ENCODE measurements at places on chromosomes 1 and 21.

GRCh38 chr1:50335036-50335435 lies 88.2 kb downstream of the DMRTA2 start:
- DNase-seq: no peak

GRCh38 chr1:232274236-232274855 lies 355.6 kb downstream of the SIPA1L2 start:
- no peak for DNase-seq

DNA sequence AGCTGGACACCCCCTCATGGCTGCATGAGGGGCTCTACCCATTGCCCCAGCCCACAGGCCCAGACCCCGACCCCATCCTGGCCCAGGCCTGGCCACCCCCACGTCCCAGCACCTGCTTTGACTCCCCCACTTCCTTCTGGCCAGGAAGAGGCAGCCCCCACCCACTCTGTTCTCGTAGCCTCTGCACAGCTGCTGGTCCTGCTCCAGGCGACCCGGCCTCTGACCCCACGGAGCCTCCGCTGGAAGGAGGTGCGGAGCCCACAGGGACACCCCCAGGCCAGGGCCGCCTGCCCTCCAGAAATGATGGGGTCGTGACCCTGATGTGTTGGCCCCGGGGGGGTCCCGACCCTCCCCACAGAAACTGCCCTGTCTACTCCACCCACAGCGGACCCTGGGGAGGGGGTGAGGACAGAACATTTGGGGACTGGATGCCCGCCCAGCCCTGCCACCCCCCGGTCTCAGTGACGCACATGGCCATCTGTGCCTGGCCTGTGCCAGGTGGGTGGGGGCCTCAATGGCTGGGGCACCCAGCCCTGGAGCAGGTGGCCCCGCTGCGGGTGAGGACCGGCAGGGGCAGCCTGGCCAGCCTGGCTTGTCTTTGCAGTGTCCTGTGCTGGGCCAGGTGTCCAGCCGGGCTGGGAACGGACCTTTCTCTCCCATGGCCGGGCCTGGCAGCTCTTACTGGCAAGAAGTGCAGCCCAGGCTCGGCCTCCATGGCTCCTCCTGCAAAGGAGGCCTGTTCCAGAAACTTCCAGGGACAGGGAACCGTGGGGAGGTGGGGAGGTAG lies 78.6 kb downstream of the MORN1 start:
- DNase-seq: no peak

GRCh38 chr1:18123467-18123992 lies 15.9 kb downstream of the IGSF21 start:
- DNase-seq: no peak

GRCh38 chr1:55053265-55053954 lies 14.1 kb downstream of the PCSK9 start:
- DNase-seq: no peak

- DNase-seq: no peak
Observed at GRCh38 chr1:40712405-40712944, 21.0 kb downstream of the NFYC start.

DNA sequence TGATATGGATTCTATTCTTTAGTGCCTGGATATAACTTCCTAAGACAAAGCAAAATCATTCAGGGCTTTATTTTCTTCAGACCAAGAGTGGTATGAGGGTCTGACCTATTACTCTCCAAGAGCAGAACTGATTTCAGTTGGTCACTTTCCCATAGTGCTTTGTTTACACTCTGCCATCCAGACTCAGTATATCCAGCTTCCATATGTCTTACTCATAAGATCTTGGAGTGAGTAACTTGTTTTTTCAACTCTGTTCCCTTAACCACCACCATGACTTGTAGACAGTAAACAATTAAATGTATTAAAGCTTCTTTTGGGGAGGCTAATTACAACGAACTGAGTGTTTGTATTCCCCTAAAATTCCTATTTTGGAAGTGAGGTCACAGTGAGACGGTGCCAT lies 83.4 kb downstream of the USP24 start:
- DNase-seq: no peak

DNA sequence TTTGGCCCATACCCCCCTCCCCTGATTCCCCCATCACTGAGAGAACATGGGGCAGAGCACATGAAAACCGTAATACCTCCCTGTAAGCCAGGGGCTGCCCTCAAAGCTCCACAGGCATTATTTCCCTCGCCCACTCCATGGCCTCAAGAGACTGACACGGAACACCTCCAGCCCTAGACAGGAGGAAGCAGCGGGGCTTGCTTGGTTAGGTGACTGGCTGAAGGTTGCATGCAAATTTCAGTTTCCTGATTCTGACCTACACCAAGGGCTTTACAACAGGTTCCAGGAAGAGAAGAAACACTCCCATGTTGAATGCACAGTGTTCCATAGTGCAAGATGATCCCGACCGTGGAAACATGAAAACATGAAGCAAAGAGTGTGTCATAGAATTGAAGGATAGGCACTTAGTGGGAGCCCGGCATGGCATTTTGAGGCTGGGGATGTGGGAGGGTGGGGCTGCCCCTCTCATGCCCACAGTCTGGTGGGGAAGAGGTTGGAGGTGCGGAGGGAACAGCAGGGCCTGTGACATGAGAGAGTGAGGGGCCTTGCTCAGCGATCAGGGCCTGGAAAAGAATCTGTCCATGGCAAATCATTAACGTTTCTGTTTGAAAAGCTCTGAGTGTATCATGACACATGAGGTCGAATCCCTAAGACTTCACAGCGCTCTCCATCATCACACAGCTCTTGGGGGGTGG lies 33.5 kb downstream of the GPR137B start:
- DNase-seq: no peak

- DNase-seq: no peak
Observed at GRCh38 chr1:184223216-184223615, 163.6 kb upstream of the C1orf21 start.

- DNase-seq: no peak
Observed at GRCh38 chr21:29888437-29888836, 51.4 kb downstream of the GRIK1 start.

- no peak for DNase-seq
Observed at GRCh38 chr21:44082648-44083440, 24.4 kb upstream of the PWP2 start.

- no peak for DNase-seq
Observed at GRCh38 chr1:181120924-181121323, 32.4 kb downstream of the IER5 start.

GRCh38 chr1:43206600-43207228 lies 34.6 kb downstream of the CFAP57 start:
- DNase-seq: peak; percentile 93

DNA sequence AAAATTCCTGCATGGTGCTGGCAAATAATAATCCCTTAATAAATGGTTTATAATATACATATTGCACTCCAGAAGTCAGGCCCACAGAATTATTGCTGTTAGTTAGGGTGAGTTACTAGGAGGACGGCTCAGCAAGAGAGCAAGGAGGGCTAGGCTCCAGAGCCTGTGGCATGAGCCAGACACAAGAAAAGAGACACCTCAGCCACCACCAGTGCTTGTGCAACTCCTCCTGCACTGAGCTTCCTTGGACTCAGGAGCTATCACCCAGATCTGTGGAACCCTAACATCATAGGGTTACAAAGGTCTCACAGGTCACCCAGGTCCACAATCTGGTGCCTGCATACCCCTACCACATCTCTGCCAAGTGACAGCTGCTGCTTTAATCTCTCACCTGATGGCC lies 12.8 kb upstream of the LRRC8D start:
- no peak for DNase-seq

GRCh38 chr1:66282891-66283621 lies 250.9 kb upstream of the SGIP1 start:
- no peak for DNase-seq

GRCh38 chr21:43737158-43737950 lies 18.4 kb downstream of the PDXK start:
- DNase-seq: no peak

- no peak for DNase-seq
Observed at GRCh38 chr1:161021970-161022353, 1.0 kb upstream of the F11R start.

GRCh38 chr1:158572226-158572625 lies 1.8 kb upstream of the OR6P1 start:
- no peak for DNase-seq

DNA sequence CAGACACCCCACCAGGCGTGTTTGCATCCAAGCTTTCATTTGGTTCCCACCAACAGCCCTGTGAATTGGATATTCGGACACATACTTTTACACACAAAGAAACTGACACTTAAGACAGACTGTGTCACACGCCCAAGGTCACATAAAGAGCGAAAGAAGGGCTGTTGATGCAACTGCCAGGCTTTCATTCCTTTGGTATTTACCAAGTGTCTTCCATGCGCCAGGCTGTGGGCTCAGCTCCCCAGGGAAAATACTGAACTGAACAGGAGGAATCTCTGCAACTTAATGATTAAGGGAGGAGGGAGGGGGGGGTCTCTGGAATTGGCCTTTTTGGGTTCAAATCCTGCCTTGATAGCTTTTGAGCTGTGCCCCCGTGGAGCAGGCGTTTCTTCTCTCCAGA lies 122.8 kb downstream of the ACTL8 start:
- DNase-seq: no peak

DNA sequence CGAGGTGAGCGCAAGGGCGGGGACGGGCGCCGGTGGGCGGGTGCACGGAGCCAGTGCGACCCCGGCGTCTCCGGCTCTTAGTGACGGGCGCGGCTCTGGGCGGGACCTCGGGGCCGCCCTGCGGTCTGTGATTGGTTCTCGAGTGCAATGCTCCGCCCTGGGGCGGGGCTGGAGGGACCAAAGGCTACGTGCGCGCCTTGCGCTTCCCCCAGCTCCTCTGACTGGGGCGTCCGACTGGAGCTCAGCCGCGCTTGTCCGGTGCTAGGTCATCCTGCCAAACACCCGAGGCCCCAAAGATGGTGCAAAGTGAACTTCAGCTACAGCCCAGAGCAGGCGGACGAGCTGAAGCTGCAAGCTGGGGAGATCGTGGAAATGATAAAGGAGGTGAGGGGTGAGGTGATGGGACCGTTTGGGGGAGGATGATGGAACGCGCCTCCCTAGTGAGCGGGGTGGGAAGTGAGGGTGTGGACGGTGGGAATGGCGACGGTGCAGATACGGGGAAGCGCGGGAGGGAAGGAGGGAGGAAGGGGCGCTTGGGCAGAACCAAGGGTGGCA lies 811 bp downstream of the SH3D21 start:
- peak; percentile 91 for DNase-seq

DNA sequence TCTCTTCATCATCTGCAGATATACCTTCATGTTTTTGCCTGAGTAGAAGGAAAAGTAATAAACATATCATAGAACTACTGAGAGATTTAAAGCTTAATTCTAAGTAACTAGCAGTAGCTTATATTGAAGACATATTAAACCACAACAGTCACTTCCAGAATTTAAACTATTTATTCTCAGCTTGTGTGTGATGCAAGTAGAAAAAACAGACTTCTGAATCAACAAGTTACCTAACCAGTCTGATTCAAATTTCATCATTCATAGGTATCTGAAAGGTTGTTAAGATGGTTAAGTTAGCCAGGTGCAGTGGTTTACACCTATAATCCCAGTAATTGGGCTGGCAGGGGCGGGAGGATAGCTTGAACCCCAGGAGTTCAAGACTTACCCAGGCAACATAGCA lies 41.9 kb downstream of the SPAG17 start:
- DNase-seq: no peak

DNA sequence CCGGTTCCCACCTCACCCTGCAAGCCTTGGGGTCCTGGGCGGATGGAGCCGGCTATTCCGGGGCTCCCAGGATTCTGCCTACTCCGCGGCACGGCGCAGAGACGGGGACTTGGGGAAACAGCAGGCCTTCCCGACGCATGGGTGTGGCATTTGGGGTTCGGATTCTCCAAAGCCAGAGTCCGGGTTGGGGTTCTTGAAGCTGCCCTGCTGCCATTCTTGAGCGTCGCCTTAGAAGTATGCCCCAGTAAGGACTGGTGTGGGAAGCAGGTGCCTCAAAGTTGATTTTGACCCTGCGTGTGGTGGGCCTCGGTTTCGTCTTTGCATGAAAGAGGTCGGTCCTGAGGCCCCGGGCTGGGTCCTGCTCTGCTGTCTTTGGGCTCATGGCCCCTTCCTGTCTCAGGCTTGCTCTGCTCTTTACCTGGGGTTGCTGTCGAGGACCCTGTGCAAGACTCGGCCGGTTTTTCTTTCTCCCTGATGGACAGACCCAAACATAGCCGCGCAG lies 696 bp downstream of the GUK1 start:
- DNase-seq: no peak

- DNase-seq: no peak
Observed at GRCh38 chr1:230123280-230124185, 56.5 kb downstream of the GALNT2 start.

DNA sequence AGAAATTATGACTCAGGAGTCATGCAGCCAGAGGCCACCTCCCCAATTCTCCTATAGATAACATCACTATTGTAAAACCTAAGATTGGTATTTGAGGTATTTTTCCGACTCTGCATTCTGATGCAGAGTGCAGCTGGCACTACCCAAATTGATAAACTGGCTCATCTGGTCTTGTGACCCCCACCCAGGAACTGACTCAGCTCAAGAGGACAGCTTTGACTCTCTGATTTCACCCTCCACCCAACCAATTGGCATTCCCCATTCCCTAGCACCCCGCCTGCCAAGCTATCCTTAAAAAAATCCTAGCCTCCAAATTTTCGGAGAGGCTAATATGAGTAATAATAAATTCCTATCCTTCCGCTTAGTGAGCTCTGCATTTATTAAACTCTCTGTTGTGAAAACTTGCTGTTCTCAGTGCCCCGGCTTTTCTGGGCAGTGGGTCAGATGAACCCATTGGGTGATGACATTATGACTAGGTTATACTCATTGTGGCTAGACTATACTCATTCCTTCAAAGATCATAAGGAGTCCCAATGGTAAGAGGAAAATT lies 39.4 kb upstream of the EPS15 start:
- DNase-seq: peak; percentile 84

- DNase-seq: peak; percentile 25
Observed at GRCh38 chr1:125087691-125088090, 3902.9 kb downstream of the SRGAP2C start.

Data from RWPE2 (cell line).